AG20443 (cell line): ENCODE measurements at places on chromosomes 11 and 22.

DNA sequence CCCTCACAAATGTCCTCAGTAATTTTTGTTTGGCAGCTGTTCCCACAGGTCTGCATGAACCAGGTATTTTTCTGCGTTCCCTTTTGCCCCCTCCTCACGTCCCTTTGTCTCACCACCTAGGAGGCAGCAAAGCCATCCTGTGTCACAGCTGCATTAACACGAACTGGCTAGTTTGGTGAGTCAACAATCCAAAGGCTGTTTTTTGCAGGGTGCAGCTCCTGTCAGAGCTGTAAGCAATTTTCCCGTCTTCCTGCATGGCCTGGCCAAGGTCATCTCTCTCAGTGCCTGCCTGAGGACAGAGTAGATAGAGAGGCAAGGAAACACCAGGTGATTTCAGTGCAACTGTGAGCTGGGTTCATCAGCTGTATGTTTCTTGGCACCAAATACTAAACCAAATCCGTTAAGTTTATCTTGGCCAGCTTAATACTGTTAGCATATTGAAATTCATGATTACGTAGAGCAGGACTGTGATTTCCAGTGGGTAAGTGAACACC, 20.6 kb upstream of the VSIG10L2 start:
- DNase-seq = no peak

DNA sequence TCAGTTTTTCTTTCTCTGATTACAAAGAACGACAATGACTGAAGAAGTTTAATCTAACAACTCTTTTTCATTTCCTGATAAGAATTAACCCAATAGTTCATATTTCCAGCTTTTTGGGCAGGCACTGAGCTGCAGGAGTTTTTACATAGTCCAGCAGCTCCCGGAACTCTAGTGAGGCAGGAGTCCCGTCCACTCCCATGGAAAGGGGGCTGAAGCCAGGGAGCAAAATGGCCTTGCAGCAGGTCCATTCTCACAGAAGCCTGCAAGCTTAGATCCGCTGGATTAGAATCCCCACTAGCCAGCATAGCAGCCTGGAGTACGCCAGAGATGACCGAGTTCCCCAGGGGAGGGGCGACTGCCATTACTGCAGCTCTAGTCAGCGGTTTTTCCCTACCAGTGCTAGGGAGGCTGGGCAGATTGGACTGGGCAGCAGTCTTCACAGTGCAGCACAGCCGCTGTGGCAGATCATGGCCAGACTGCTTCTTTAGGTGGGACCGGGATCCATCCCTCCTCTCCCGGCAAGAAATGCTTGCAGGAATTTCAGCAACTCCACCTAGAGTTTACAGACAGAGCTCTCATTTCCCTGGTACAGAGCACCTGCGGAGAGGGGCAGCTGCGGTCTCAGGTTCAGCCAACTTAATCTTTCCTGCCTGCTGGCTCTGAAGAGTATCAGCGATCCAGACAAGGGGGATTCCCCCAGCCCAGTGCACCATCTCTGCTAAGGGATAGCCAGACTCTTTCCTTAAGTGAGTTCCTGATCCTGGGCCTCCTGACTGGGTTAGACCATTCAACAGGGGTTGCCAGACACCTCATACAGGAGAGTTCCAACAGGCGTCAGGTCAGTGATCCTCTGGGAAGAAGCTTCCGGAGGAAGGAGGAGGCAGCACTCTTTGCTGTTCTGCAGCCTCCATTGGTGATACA, 742 bp upstream of the CASP4 start:
- peak; percentile 50 for DNase-seq

- no peak for DNase-seq
Observed at GRCh38 chr11:38598418-38598817, 2000.4 kb upstream of the RAG2 start.

DNA sequence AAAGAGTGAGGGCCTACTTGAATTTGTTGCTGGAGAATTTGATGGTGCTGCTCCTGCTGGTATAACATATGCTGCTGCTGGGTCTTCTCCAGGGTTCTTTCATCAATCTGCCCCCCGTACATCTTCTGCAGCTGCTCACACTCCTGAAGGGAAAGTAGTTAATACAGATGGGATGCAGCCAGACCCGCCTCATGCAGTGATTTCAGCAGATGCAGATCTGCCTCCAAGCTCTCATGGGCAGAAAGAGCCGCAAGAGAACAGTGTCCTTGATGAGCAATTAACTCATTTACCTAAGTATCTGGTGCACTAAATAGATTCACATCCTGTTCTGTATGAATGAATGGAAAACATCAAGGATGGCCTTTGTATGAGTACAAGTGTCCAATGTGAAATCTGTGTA, 24.8 kb upstream of the APOA1 start:
- no peak for DNase-seq

DNA sequence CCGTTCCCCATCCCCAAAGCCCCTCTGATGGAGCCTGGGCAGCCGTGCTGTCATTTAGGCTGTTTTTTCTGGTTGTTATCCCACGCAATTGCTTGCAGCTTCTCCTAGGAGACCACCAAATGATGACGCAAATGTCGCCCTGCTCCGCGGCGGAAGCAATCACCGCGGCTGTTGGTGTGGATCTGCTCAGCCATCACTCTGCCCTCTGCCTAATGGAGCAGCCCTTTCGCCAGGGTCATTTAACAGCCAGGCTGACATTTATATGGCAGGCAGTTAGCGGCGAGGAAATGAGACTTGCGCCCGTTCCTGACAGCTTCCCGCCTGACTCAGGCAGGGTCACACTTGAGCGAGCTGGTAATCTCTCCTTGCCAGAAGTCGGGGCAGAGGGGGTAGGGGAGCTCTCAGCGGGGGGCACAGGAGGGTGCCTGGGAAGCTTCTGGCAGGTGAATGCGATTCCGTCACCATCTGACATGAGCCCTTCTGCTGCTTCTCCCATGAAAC, 97.9 kb upstream of the RTL6 start:
- no peak for DNase-seq

GRCh38 chr11:114845766-114846415, 167.6 kb downstream of the NXPE2 start:
- no peak for DNase-seq

DNA sequence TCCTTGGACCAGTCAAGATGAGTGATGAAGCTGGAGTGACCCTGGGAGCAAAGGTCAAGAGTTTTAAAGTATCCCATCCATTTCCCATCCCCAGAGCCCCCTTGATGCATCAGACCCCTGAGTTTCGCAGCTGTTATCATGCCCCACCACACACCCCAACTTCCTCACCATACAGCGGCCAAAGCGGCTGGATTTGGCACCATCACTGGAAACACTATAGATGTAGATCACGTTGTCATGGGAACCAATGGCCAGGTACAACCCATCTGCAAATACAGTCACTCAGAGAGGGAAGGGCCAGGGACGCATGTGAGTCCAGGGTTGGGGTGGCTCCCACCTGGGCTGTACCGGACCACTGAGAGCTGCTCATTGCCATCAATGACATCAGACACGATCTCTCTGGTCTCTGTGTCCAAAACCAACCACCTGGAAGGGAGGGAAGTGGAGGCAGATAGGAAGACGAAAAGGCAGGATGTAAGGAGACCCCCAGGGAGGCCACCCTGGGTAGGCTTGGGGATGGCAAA, 2.2 kb upstream of the MTA2 start:
- DNase-seq = no peak

- no peak for DNase-seq
Observed at GRCh38 chr11:119322360-119322739, 5.4 kb upstream of the MCAM start.

- DNase-seq = no peak
Observed at GRCh38 chr11:116509551-116509950, 263.2 kb downstream of the BUD13 start.

- no peak for DNase-seq
Observed at GRCh38 chr22:25570486-25570885, 6.0 kb downstream of the GRK3 start.

DNA sequence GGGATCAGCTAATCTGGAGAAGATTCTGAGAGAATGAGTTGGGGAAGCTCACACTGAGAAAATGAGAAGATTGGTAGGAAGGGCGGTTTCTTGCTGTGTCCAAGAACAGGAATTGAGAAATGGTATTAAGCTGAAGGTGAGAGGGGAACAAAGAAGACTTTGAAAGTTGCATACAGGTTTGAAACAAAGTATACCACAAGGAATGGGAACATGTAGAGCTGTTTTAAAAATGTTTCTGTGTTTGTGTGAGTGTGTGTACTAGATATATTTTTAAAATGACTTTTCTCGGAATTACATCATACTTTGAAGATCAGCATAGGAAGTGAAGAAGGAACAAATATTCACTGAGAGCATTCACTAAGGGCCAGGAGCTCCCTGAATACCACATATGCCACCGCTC, 24.4 kb upstream of the IZUMO1R start:
- no peak for DNase-seq

DNA sequence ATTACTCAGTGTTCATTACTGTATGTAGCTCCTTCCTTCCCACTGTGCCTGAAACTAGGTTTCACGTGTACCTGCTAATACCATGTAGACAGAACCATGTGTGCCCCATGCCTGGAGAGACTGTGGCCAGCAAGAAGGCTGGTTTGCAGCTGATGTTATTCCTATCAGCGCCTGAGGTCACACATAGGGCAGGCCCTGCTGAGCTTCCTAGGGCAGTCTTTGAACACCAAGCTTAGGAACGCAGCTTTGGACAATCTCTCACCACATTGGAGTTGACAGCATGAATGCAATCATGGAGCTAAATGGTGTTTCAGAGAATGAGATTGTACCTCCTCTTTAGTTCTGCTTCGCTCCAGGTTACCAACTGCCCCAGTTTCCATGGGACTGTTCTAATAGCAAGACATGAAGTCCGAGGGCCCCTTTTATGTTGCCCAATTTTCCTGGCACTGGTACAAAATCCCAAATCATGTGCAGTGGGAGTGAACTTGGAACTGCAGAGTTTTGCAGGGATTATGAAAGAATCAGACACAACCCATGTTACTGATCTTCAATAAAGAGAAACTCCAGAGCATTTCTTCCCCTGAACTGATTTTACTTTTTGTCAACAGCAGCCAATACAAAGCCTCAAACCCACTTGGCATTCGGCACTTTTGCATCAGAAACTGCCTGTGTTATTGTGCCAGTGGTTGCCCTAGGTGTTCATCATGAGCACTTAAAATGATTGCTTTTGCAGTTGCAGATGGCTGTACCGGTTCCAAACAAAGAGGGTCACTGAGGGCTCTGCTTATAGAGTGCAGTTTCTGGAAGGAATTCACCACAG, 154.2 kb upstream of the TTC12 start:
- DNase-seq = no peak

DNA sequence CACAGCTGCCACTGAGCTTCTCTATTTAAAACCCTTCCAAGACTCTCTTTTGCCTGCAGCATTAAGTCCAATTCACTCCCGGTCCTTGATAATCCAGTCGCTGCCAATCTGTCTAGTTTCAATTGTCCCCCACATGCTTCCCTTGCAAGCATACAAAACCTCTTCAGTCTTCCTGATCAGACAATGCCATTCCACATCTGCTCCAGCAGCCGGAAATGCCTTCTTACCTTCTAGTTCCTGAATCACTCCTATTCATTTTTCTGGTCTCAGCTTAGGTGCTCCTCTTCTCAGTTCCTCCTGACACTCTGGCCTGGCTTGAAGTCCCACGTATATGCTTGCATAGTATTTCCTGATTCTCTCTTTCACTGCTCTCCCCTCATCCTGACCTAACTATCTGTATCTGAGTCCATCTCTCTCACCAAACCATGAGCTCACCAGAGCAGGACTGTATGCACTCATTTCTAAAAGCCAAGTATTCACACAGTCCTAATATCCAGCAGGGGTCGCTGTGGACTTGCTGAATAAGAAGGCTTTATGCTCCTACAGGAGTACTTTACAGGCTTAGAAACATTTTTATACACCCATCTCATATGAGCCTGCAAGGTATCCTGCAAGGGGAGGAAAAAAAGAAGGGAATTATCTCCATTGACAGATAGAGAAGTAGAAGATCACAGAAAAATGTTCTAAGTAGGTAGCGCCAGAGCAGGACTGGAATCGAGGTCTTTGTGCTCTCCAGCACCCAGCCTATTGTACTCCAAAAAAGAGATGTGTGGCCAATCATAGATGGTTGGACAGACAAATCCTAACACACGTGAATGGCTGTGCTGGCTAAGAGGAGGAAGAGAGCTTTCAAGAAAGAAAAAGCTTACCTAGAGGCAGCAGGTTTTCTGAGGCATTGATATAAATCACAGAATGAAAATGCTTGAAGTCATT, 19.2 kb downstream of the XRRA1 start:
- DNase-seq = peak; percentile 71

DNA sequence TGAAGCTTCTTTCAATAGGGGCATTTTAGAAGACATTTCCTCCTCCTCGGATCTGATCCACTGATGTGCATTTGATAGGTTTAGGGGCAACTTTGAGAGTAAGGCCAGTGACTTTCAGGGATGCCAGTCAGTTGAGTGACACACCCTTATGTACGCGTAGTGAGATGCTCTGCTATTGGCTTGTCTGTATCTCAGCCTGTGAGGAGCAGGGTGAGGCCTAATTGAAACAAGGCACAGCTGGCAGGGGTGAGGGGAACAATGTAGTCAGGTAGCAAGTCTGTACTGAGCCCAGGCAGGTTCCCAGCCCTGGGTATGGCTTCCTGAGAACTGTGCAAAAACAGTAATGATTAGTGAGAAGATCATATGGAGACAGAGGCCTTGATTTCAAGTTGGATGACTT, 61.5 kb downstream of the STIM1 start:
- DNase-seq = no peak

DNA sequence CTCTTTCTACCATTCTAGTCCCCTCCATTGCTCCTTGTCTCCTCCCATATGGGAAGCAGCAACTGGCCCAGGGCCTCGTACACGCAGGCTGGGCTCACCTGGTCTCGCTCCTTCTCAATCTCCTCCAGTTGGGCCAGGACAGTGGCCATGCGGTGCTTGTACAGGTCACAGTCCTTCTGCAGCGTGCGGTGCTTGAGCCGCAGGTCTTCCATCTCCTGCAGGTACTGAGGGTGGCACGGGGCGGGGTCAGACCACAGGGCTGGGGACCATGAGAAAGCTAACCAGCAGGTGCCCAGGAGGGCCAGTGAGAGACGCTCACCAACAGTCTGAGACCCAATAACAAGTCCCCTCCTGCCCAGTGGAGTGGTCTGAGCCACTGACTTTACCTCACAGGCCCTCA, 11.5 kb downstream of the CARD10 start:
- no peak for DNase-seq

DNA sequence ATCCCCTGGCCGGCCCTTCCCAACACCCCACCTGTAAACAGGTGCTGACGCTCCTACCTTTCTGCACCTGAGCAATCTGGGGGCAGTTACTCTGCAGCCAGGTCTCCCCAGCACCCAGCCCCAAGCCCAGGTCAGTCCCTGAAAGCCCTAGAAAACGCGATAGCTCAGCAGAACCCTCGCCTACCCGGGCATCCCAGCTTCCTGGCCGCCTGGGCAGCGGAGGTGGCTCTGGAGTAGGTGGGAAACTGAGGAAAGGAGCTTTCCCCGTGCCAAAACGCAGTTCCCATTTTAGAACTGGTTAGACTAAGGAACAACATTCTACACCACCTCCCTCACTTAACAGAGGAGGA, 445 bp downstream of the SYTL2 start:
- DNase-seq = no peak
